ENCODE measurements at places on chromosomes 13 and 19.

DNA sequence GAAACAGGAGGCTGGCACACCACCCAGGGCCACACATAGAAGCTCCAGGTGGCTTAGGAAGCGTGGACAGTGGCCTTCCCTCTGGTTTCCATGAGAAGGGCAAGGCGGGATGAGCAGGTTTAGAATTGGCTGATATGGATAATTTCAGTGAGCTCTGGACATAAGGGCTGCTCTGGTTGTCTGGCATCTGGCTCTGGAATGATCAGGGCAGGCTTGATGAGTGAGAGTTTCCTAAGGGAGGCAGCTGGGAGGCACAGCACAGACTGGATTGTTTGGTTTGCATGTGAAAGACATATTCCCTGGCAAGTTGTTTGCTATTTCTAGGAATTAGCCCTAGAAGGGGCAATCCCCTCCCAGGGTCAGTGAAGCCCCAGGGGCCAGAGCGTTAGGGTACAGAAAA lies 129.5 kb downstream of the ATP8A2 start:
- no peak for DNase-seq

- DNase-seq: no peak
These were observed 17.7 kb upstream of the UPF1 start for GRCh38 chr19:18814063-18814462.

DNA sequence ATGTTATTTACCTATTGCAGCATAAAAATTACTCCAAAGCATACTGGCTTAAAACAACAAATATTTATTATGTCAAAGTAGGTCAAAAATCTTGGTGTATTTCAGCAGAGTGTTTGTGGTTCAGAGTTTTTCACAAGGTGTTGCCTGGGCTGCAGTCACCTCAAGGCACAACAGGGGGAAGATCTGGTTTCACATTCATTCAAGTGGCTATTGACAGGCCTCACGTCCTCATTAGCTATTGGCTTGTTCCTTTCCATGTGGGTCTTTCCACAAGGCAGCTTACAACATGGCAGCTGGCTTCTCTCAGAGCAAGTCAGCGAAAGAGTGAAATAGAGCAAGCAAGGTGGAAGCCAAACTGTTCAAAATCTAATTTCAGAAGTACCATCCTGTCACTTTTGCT lies 602.9 kb downstream of the OLFM4 start:
- no peak for DNase-seq

DNA sequence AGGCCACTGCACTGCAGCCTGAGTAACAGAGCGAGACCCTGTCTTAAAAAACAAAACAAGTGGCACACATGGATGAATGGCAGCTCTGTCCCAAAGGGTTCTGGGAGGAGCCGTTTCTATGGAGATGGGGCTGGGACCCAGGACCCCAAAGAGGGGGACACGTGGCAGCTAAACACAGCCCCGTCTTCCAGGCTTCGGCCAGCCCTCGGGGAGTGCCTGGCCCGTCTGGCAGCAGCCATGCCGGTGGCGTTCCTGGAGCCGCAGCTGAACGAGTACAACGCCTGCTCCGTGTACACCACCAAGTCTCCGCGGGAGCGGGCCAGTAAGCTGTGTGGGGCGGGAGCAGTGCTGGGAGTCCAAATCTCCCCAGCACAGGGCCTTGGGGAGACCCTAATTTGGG lies 82.4 kb downstream of the RYR1 start:
- DNase-seq: no peak

DNA sequence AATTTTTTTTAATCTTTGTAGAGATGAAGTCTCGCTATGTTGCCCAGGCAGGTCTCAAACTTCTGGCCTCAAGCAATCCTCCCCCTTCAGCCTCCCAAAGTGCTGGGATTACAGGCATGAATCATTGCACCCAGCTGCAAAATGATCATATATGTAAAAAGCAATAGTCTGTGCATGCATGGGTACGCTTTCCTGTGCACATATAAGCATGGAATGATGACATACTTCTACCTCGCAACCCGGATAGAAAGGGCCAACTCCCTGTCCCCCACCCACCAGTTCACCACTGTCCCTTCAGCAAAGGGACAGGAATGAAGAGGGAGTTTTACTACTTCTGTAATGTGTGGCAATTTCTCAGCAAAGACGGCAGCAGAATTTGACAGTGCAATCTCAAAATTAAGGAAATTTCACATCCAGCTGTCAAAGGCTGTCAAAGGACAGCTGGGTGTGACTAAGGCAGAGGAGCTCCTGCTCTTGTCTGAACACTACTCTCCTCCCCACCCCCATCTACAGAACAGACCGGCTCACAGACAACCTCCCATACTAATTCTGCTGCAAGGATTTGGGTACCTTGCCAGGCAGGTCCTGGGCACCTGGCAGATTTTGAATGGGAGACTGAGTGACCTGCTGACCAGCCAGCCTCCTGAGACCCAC lies 95.6 kb downstream of the TSHZ3 start:
- no peak for DNase-seq

- DNase-seq: peak; percentile 87
These were observed 8.6 kb downstream of the C19orf81 start for GRCh38 chr19:50657712-50658440.

DNA sequence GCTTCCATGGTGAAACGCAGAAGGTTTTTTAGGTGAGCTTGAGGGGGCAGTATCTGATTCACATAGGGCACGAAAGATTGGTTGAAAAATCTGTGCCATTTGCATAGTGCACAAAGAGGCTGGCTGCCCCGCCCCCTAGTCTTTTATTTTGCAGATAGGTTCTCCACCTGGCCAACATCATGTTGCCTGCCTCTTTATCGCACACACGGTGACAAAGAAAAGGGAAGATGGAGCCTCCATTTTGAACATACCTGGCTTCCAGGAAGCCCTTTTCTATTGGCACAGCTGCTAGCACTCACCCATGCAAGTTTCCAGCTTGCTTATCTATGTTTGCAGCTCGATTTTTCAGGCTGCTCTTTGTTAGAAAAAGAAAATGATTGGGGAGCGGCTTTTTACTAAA lies 316.2 kb upstream of the KLHL1 start:
- no peak for DNase-seq

DNA sequence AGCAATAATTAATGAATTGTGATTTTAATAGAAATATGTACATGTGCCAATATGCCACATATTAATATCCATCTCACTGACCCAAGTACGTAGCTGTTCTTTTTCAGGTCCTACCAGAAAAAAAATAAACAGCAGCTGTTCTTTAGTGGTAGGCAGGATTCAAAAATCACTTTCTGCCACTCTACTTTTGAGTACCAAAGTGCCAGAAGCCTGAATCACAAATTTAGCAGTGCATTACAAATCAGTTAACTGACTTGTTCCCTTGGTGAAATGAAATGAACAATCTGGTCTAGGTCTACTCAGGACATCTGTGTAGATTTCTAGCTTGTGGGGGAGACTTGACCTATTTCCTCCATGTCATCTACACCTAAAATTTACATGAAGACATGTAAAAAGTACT lies 775.5 kb upstream of the GPC6 start:
- no peak for DNase-seq

DNA sequence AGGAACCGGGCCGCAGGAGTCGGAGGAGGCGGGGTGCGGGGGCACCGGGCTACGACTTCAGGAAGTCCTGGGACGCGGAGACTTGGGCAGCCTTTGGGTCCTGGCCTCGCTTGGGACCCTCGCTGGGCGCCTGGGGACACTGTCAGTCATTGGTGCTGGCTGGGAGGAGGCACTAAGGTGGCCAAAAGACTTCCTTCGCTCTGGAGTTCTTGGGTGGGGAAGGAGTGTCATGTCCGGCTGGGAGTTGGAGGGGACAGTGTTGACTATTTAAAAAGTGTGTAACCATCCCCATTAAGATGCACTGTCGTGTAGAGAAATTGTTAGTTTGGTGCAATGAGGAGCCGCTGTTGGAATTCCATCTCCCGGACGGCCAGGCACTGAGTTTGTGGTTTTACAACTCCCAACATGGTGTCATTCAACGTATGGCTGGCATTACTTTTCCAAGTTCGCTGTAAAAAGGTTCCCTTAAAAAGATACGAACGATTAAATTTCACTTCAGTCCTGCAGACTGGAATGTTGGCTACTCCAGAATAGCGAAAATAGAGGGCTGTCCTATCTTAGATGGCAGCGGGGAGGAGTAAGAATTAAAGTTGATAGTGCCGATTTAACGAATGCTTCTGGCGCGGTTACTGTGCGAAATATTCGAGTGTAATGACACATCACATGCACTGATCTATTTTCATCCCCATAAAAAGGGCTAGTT lies 776 bp downstream of the DNAJC3 start:
- DNase-seq: no peak

DNA sequence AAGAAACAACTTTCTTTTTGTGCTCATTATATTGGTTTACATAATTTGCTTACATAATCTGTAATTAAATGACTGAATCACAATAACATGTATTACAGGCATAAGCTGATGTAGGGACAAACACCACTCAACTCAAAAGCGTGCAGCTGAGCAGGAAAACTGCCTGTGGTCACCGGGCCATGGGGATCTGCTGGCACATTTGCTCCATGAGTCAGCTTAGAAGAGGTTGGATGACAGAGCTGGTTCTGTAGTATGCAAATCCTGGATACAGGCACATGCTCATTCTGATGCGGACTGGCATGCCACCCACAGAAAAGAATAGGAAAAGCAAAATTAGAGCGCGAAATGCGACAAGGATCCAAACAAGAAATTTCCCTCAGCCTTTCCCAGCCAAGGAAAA lies 128.6 kb downstream of the USP12 start:
- no peak for DNase-seq

DNA sequence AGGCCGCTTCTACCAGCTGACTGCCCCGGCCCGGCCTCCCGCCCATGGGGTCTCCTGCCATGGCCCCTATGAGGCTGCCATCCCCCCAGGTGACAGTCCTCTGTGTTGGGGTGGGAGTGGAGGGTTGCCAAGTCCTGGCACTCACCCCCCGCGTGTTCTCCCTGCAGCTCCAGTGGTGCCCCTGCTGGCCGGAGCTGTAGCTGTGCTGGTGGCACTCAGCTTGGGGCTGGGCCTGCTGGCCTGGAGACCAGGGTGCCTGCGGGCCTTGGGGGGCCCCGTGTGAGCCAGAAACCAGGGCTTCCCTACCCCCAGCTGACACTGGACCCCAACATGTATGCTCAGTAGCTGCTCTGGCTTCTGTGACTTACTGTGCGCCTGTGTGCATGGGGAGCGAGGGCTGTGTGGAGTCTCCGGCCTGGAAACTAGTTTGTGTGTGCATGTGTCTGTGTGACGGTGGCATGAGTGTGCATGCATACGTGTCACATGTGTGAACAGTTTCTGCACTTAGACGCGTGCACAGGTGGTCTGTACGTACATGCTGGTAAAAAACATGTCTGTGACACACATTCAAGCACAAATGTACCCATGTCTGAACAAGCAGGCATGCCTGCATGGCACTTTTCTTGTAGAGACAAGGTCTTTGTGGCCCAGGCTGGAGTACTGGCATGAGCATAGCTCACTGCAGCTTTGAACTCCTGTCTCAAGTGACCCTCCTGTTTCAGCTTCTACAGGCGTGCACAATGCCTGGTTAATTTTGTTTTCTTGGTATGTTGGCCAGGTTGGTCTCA lies 4.9 kb downstream of the ACP4 start:
- DNase-seq: no peak

- DNase-seq: peak; percentile 91
These were observed 13.9 kb downstream of the RABAC1 start for GRCh38 chr19:41945135-41945766.

DNA sequence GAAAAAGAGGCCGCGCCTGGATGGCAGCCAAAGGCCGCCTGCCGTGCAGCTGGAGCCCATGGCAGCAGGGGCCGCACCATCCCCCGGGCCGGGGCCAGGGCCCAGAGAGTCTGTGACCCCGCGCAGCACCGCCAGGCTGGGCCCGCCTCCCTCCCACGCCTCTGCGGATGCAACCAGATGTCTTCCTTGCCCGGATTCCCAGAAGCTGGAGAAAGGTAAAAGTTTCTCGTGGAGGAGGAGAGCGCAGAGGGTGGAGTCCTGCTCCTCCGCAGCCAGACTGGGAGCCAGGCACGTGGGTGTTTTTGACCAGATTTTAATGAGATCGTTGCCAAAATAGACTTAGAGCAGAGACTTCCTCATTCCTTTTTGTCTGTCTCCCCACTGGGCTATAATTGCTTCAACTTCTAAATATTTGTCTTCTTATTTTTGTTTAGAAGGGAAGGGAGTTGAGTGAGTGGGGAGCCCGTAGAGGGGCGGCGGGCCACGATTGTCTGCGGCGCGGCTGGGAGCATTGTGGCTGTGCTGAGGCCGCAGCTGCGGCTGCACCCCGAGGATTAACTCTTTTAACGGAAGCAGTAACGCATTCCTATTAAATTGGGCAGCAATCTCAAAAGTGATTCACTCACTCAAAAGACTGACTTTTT lies 22.8 kb upstream of the NDUFS7 start:
- DNase-seq: no peak

DNA sequence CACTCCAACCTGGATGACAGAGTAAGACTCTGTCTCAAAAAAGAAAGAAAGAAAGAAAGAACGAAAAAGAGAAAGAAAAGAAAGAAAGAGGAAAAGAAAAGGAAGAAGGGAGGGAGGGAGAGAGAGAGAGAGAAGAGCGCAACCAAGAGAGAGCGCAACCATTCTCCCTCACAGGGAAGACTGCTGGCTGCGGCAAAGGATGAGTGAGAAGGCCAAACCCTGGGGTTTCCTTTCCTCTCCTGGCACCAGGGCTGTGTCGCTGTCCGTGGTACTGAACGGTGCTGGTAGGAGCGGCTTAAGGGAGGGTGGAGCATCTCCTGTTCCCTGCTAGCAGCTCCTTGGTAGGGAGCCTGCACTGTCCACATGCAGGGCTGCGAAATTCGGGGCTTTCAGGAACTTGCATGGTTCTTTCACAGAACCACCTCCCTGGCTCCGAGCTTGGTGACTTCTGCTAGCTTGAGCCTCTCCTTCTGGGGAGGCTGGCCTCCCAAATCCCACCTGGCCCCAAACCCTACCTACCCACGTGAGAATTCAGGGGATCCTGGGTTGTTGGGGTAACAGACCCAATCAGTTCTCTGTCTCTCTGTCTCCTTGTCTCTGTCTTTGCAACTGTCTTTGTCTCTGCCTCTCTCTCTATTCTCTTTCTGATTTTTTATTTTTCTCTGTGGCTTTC lies 51.1 kb upstream of the ZNRF4 start:
- DNase-seq: no peak

GRCh38 chr19:7850945-7851622 lies 21.1 kb downstream of the EVI5L start:
- DNase-seq: no peak

- DNase-seq: no peak
These were observed 1.3 kb downstream of the IZUMO1 start for GRCh38 chr19:48745208-48745995.

GRCh38 chr13:40152145-40152544 lies 496.7 kb downstream of the COG6 start:
- DNase-seq: no peak

Measured in activated naive CD4-positive, alpha-beta T cell treated with anti-CD3 and anti-CD28 coated beads, Interleukin-2, amount 50 U/mL, for 72 hours (primary cell).